A549 treated with AZD2906 at 1 μM for 4 hours (cell line): ENCODE measurements at places on chromosomes 5 and 9. TPM values are rescaled to one million over a fixed set of nuclear protein-coding genes. Genes with fewer than 3 reads are reported as not detected.

THBS4 gene
- 0.03 to 0.07 TPM (median 0.06 TPM) in 3 of 5 replicates, not detected in the others for total RNA-seq

MRNIP gene
- 13.7 to 22.1 TPM (median 19.5 TPM) in 5 replicates for total RNA-seq

PCDHGB2 gene
- 0.05 to 0.08 TPM (median 0.07 TPM) in 5 replicates for total RNA-seq

AGXT2 gene
- total RNA-seq, result not detected in 5 replicates

RMRP gene
- 5.1 to 14.3 TPM (median 9.2 TPM) in 4 of 5 replicates, not detected in the other for total RNA-seq

NME5 gene
- not detected in 5 replicates for total RNA-seq
